ENCODE measurements at places on chromosomes 7 and 10.

DNA sequence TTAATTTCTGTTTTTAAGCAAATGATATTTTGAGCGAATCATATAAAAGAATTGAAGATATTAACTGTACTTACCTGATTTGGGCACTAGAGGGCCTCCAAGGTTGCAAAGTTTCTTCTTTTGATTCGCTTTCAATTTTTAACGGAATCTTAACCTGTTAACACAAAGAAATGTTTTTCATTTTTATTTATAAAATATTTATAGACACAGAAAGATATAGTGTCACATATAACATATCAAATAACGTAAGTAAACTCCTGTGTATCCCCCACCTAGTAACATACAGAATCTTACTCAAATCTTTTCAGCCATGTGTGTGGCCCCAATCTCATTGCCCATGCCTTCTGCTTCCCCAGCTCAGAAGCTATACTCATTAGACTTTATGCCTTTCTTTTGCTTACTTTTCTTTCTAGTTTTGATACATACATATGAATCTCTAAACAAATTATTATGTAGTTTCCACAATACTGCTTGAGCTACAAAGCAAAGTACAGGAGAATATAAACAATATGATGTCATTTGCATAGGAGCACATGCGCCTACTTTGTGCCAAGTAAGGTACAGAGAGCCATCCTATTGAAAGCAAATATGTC, 49.5 kb upstream of the ZPBP start:
- DNase-seq, result no peak

- no peak for DNase-seq
These were observed 38.5 kb downstream of the C1GALT1 start for GRCh38 chr7:7220821-7221220.

- no peak for DNase-seq
These were observed 235.1 kb upstream of the CACNA2D1 start for GRCh38 chr7:82678716-82679115.

DNA sequence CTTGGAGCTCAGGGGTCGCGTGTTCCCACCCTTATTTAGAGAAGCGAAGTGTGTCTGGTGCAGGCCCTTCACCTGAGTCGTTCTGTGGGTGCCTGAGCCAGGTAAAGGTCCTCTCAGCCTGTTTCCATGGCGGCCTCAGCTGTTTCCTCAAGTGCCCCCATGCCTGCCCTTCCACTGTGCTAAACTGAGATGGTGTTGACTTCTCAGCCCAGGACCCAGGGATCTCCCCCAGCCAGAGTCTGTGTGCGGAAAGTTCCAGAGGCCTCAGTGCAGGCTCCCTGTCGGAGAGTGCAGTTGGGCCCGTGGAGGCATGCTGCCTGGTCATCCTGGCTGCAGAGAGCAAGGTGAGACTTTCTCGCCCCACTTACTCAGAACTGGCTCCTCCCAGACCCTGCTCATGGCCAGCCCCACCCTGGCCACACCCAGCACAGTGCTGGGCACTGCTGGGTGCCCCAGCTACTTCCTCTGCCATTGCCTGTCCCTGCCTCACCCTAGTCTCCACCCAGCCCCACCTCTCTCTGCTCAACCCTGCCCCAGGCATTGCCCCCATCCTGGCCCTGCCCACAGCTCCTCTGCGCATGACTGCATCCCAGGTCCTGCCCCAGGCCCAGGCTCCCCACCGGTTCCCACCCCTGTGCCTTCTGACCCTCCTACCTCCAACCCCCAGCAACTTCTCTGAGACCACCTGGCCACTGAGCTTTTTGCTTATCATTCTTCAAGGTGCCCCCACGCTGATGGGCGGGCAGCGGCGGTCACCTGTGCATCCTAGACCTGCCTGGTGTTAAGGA, 20.3 kb downstream of the NACAD start:
- no peak for DNase-seq

GRCh38 chr7:3013975-3014792, 29.5 kb downstream of the CARD11 start:
- no peak for DNase-seq

DNA sequence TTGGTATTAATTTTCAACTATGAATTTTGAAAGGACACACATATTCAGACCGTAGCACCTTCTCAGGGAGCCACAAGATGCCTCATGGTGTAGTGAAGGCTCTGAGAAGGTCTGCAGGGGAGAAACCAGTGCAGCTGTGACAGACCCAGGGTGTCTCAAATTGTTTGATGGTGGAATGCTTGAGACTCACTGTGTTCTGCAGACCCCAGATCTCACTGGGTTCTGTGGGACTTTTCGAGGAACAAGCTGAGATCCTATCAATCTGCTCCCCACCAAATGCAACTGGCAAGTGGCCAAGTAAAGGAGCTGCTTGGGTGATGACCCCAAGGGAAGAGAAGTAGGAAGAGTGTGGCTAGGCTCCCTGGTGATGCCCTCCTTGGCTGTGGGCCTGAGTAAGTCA, 130.5 kb upstream of the UNC5B start:
- no peak for DNase-seq

GRCh38 chr7:131459256-131459655, 97.2 kb downstream of the PODXL start:
- DNase-seq, result no peak

DNA sequence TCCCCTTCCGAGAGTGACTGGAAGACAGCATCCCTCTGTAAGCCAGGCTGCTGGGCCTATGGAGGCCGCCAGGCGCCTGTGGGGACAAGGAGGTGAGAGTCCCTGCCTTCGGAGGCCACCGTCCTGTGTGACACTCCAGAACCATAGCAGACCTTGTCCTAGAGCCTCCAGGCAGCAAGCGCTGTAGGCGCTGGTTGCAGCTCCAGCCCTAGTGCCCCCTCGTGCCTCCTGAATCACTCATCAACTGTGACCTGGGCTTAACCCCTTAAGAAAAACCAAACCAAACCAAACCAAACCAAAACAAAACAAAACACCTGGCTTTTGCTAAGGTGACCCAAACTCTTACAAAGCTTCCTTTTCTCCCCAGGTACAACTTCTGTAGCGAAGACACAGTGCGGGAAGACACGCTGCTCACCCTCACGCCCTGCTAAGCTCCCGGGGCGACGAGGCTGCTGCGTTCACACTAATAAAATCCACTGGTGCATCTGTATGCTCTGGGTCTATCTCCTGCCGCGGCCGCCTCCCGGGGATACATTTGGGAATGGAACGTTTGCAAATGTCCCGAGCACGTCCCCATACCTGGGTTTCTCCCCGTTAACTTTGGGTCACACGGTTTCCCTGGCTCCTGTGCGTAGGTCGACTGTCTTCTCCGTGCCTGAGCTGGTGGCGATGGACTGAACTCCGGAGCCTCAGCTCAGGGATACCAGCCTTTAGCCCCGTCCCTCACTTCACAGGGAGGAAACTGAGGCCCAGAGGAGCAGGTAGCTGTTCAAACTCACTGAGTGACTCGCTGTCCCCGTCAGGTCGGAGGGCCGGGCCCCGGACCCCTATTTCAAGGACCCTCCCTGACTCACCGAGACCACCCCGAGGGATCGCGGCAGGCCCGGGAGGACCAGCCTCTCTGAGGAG, 11.8 kb upstream of the PNLIPRP2 start:
- no peak for DNase-seq

GRCh38 chr10:58764087-58764747, 251.5 kb downstream of the BICC1 start:
- DNase-seq, result no peak

DNA sequence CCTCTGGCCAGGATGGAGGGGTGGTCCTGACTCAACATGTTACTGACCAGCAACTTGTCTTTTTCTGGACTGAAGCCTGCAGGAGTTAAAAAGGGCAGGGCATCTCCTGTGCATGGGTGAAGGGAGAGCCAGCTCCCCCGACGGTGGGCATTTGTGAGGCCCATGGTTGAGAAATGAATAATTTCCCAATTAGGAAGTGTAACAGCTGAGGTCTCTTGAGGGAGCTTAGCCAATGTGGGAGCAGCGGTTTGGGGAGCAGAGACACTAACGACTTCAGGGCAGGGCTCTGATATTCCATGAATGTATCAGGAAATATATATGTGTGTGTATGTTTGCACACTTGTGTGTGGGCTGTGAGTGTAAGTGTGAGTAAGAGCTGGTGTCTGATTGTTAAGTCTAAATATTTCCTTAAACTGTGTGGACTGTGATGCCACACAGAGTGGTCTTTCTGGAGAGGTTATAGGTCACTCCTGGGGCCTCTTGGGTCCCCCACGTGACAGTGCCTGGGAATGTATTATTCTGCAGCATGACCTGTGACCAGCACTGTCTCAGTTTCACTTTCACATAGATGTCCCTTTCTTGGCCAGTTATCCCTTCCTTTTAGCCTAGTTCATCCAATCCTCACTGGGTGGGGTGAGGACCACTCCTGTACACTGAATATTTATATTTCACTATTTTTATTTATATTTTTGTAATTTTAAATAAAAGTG, 6.0 kb downstream of the PLAU start:
- no peak for DNase-seq

GRCh38 chr10:15189133-15189885, 20.8 kb upstream of the NMT2 start:
- DNase-seq, result no peak

DNA sequence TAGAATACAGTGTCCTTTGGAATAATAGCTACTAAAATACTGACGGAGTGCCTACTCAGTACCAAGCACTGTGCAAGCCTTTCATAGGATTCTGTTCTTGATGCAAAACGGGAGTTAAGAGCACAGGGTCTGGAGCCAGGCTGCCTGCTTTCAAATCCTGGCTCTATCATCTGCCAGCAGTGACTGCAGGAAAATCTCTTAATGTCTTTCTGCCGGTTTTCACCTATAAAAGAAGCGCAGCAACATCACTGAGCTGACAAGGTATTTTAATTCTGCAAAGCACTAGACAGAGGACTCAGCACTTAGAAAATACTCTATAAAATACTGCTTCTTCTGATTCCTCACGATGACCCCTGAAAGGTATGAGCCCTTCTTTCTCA, 659 bp downstream of the FIGNL1 start:
- DNase-seq, result no peak

GRCh38 chr10:75466886-75467285, 35.5 kb downstream of the LRMDA start:
- no peak for DNase-seq

Data from right renal cortex interstitium (tissue), 3 donors.